NCI-H226 (cell line): ENCODE measurements at places on chromosomes 6 and 20.
A peak's percentile ranks its signal among the peaks of the same experiment; 100 is the strongest.

DNA sequence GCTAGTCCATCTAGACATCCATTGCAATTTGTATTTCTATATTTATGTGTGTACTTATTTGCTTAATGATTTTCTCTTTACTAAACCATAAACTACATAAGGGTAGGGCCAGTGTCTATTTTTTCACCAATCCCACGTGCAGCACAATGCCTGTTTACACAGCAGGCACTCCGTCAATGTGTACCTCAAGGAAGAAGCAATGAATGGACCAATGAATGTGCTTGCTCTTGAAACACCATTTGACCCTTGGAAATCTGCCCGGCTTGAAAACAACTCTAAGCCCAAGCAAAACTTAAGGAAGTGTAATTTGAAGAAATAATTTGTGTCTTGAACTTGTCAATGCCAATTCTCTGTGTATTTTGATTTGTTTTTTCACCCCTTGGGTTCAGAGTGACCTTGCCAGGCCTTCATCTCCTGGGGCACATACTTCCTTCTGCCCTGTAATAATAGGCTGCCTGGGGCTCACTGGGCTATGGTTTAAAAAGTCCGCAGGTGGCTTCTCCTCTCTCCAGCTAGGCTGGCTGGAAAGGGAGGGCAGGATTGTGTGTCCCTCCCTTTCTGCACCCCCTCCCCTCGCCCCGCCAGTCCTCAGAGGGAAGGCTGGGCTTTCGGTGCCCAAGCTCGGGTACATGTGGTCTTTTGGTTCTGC is 140.8 kb upstream of the ARMC2 start:
- DNase-seq, result no peak

GRCh38 chr20:21514553-21515251 is 838 bp upstream of the NKX2-2 start:
- DNase-seq, result no peak

- peak; percentile 61 for DNase-seq
Observed at GRCh38 chr6:155273431-155273830, 9.6 kb downstream of the CLDN20 start.

DNA sequence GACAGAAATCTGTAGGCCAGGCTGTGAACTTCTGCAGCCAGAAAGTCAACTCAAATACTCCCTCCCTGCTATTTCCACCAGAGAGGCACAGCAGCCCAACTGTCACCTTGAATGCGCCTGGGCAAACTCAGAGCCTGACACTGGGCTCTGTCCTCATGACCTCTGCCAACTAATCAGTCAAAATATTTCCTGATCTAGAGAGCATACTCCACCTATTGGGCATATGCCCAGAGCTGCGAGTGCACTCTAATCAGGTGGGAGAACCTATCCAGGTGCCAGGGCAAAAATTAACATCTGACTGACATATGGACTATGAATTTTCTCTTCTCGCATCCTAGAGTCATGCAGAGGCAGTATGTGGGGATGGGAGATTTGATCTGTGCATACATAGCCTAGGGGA is 406.3 kb upstream of the RUNX2 start:
- DNase-seq, result no peak

DNA sequence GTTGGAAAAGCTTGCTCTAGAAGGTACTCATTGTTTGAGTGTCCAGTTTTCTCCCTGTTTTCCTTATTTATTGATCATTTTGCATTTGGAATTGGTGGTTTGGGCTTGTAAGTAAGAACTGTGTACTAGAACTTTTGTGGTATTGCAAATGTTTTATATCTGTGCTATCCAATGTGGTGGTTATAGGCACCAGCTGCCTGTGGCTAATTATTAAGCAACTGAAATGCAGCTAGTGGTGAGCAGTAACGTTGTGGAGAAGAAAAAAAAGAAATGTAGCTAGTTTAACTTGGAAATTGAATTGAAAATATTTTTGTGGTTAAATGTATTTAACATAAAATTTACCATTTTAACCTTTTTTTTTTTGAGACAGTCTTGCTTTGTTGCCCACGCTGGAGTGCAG is 50.7 kb upstream of the MAPK13 start:
- DNase-seq, result no peak

DNA sequence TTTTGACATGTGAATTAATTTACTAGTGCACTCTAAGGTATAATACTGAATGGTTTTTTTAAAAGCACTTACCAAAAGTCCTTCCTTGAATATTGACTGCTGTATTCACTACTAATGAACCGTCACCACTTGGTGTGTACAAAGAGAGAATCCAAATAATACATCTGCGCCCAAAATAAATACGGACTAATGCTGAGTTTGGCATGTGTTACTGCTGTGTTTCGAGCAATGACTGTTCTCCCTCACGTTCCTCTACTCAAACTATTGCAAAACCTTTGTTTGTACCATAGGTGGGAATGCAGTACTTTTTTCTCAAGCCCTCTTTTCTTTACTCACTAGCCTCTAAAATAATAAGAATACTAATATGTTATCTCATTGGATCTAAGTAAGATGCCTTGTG is 305.5 kb downstream of the QKI start:
- DNase-seq, result no peak

GRCh38 chr20:23061734-23062561 is 12.5 kb upstream of the THBD start:
- peak; percentile 56 for DNase-seq

GRCh38 chr6:158323561-158323958 is 11.3 kb downstream of the TULP4 start:
- no peak for DNase-seq
